ENCODE measurements at places on chromosomes 2 and 18.

DNA sequence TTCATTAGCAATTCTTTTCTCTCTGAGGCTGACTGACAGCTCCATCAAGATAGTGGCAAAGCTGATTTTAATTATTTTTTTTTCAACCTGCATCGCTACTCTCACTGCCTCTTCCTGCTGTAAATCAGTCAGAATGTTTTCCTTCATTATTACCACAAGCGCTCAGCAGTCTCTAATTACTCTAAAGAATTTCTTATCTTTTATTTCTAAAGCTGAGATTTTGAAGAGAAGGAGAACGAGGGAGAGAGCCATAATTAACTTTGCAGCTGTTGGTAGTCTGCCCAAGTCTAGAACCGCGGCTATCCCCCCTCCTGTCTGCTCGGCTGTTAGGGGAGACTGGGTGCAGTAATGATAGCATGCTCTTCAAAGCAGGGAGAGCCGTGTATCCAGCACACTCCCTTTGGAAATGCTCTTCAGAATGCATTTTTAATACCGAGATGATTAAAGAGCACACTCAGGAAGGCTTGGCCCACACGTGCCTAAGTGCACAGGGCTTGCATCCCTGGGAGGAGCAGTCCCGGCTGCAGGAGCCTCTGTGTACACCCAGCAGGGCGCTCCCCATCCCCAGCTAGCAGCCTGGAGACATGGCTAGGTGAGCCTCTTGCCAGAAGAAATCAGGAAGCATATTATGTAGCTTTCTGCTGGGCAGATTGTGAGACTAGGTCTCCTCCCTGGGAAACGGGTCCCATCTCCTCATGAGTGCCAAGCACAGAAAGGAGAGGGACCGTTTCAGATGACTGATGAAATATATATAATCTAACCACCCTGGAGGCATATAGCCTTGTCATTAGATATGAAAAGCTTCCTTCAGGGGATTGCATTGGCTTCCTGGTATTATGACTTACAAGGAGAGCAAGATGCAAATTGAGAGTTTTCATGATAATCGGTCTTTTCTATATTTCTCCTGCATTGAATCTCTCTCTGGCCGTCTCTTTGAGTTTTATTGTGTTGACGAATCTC, 555.2 kb downstream of the CMPK2 start:
- no peak for DNase-seq

- DNase-seq, result no peak
Observed at GRCh38 chr18:37524498-37525261, 40.9 kb downstream of the CELF4 start.

- DNase-seq, result no peak
Observed at GRCh38 chr2:120422465-120423160, 76.7 kb downstream of the INHBB start.

GRCh38 chr2:226123300-226123699, 676.3 kb downstream of the IRS1 start:
- no peak for DNase-seq

- DNase-seq, result no peak
Observed at GRCh38 chr2:143321994-143322393, 192.8 kb downstream of the ARHGAP15 start.

GRCh38 chr2:143617803-143618415, 488.7 kb downstream of the ARHGAP15 start:
- no peak for DNase-seq
